AG10803 (cell line): ENCODE measurements at places on chromosomes 6 and 20.

DNA sequence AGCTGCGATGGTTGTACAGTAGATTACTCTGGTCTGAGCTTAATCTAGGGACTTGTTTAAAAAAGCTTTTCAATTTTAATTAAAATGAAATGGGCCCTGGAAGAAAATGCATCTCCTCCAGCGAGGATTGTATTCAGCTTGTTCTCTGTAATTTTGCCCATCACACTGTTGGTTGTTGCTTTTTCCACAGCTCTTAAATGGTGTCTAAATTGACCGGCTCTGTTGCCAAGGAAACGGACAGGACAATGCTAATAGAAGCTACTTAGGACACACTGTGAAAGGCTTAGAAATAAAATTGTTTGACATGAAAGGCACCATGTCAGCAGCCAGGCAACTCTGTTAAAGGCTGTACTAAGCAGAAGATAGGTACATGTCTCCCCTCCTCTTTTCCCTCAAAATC lies 116.7 kb upstream of the NRSN1 start:
- DNase-seq = no peak

DNA sequence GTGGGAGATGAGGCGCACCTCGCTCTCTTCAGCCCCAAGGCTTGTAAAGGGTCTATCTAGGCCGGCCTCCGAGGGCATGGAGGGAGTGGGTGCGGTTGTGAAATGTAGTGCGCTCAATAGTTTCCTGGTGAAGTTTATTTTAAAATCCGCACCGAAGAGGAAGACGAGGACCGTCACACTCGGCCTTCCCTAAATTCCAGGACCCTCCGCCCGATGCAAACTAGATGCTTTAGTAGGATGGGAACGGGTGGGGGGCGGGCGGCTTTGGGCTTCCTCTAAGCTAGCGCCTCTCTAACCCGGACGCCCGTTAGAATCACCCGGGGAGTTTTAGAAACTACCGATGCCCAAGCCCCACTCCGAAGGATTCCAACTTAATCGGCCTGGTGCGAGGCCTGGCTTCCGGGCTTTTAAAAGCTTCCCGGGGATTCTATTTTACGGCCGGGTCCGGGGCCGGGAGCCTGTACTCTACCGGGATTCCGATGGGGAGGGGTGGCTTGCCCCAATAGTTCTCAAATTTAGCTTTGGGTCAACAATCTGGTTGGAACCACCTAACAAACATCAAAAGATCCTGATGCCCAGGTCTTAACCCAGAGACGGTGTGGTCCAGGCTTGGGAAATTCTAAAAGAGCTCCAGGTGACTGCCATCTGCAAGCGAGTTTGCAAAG lies 548 bp upstream of the BCAS4 start:
- DNase-seq = no peak

GRCh38 chr20:17678295-17678694 lies 3.7 kb downstream of the RRBP1 start:
- no peak for DNase-seq

GRCh38 chr6:157143890-157144798 lies 179.2 kb downstream of the TMEM242 start:
- no peak for DNase-seq

- peak; percentile 93 for DNase-seq
Measured at GRCh38 chr6:16319813-16320532, 81.6 kb downstream of the GMPR start.

GRCh38 chr20:10683537-10683936 lies 9.7 kb upstream of the JAG1 start:
- DNase-seq = no peak

DNA sequence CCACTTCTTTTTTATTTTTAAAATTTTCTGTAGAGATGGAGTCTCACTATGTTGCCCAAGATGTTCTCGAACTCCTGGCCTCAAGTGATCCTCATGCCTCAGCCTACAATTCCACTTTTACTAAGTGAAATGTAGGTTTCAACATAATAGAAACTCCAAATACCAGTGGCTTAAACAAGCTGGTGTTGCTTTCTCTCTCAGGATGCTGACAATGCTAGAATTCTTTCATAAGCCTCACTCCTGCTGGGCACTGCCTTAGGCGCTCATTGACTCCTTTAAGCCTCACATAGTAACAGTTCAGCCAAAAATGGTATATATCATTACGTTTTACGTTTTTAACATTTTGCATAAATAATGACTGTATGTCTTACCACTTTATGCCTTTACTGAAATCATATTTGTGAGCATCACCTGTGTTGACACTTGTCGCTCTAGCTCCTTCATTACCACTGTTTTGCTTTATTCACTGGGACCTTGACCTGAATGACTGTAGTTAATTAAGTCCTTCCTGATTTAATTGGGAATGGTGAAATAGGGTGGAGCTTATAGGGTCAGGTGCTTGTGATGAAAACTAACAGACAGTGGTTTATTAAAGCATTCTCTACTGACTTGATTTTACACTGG lies 3.9 kb upstream of the CST9 start:
- DNase-seq = no peak

- DNase-seq = no peak
Measured at GRCh38 chr6:139536751-139537617, 162.5 kb upstream of the CITED2 start.

DNA sequence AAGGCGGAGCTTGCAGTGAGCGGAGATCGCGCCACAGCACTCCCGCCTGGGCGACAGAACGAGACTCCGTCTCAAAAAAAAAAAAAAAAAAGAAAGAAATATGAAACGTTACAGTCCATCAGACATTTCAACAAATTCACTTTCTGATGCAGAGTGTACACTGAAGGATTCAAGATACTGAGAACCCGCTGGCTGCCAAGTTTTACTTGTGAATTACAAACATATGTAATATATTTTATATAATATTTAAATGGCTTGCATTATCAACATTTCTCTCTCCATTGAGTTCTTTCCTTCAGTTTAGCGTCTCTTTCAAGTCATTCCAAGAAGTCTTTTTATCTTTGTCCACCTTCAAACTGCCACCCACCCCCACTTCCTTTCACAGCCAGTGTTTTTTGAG lies 240.9 kb upstream of the RNF217 start:
- no peak for DNase-seq

GRCh38 chr6:49454787-49455709 lies 8.0 kb downstream of the MMUT start:
- DNase-seq = no peak

DNA sequence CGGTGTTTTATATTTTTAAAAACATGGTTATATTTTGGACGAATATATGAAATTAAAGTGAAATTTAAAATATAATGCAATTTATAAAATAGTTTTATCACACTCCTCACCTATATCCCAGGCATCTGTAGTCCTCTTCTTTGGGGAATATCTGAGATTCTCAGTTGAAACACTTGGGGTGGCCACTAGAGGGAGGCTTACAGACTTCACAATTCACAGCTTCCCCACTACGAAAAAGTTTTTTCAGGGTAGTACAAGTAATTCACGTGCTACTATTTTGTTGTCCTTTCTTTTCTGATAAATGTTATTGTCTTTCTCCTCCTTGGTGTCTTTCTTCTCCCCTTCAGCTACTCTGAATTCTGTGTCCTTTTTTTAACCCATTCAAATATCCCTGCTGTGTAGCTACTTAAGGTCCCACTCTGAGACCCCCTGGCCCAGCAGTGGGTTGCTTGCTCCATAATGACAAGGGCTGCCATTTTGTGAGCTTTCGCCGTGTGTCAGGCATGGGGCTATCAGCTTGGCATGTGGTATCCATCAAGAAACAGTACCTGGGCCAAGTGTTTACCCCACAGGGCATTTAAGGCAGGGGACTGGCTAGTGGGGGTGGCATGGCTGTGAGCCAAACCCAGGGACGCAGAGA lies 43.6 kb upstream of the PHACTR3 start:
- peak; percentile 52 for DNase-seq

DNA sequence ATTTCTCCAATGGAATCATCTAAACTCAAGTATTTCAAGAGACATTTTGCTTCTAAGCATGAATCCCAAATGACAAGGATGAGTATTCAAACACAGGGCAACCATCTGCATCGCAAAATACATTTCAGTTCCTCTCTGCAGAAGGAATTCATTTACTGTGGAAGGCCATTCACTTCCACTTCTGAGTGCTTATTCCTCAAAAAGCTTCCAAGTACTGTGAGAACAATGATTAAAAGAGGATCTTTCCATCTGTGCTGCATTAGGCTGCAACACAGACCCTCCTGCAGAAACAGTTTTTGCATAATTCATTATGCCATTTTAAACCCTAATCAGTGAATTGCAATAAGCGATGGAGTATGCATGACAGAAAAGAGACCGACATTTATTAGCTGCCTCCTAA lies 52.5 kb downstream of the ARHGAP18 start:
- DNase-seq = no peak

- DNase-seq = no peak
Measured at GRCh38 chr6:110687326-110687725, 127.9 kb downstream of the CDK19 start.

GRCh38 chr6:5501837-5502236 lies 240.5 kb downstream of the FARS2 start:
- no peak for DNase-seq

DNA sequence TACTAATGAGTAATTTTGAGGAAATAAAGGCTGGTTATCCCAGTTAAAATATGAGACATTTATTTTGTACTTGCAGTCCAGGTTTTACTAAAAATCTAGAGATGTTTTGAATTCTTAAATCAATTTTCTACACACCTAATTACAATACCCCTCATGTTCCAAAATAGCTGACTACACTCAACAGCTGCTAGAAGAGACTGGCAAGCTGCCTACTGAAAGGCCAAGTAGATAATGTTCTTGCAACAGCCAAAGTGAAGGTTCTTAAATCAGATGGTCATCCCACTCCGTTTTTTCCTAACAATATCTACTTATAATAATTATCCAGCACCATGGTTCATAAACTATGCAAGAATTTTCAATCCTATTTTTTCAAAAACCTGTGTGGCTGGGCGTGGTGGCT lies 69.0 kb downstream of the DTNBP1 start:
- peak; percentile 37 for DNase-seq

DNA sequence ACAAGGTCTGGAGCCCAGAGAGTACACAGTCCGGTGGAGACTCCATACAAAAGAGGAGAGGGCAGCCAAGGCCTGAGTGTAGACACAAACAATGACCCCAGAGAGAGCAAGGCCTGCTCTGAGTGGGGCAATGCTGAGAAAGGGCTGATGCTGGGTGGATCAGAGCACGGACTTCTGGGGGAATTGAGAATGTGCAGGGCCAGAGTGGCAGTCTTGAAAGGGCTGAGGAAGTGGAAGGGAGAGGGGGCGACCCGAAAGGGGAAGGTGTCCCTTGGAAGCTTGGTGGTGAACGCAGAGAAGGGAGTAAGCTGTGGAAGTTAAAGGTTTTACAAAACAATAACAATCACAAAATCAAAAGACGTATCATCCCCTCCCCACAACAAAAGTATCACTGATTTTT lies 12.0 kb upstream of the GRM4 start:
- no peak for DNase-seq

DNA sequence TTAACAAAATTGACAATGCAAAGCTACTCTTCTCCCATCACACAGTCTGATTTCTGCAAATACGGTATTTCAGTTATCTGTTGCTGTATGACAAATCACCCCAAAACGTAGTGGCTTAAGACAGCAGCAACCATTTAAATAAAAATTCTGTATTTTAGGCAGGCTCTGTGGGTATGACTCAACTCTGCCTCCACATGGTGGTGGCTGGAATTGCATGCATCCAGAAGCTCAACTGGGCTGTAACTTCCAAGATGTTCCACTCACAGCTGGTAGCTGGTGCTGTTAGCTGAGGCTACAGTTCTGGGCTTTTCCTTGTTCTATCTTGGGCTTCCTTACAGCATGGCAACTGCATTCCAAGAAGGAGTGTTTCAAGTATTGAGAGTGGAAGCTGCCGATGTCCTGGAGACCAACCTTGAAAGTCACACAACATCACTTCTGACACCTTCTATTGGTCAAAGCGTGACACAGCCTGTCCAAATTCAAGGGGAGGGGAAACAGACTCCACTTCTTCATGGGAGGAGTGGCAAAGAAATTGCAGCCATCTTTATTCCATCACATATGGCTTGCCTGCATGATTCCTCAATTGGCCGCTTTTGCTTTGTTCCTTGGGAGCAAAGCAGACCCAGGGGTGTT lies 39.7 kb upstream of the TULP1 start:
- peak; percentile 11 for DNase-seq

DNA sequence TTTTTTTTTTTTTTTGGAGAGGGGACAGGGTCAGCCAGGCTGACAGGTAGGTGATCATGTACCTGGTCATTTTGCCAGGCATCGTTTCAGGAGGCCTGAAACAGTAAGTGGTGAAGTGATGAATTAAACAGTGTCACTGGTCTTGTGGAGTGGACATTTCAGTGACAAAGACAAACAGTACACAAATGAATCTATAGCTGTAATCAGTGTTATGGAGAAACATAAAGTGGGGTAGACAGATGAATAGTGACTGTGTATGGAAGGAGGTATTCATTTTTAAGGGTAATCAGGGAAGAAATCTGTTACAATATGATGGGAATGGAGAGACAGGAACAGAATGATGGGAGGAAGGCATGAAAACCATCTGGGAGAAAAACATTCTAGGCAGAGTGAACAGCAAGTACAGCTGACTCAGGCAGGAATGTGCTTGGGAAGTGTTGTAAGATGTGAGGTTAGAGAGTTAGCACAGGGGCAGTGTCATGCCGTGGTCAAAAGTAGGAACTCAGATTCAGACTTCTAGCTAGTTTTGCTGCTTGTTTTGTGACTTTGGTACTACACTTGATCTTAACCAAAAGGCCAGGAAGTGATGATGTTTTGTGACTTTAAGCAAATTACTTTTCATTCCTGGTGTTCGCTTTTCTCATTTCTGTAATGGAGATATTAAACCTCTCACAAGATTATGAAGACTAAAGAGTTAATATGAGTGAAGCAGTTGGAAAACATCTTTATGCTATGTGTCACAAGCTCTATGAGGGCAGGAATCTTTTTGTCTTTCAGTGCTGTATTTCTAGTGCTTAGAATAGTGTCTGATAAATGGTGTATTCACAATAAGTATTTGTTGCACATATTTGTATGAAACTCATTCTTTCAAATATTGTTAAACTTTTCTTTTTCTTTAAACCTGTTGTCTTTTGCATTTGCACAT lies 43.4 kb downstream of the QKI start:
- peak; percentile 94 for DNase-seq

GRCh38 chr6:6645261-6645917 lies 56.9 kb downstream of the LY86 start:
- no peak for DNase-seq

GRCh38 chr6:49555951-49556350 lies 5.5 kb downstream of the C6orf141 start:
- no peak for DNase-seq

GRCh38 chr6:32967151-32968091 lies 973 bp upstream of the BRD2 start:
- peak; percentile 44 for DNase-seq

GRCh38 chr6:137877113-137877512 lies 10.1 kb downstream of the TNFAIP3 start:
- no peak for DNase-seq

- peak; percentile 40 for DNase-seq
Measured at GRCh38 chr6:137692806-137693205, 174.3 kb upstream of the TNFAIP3 start.

GRCh38 chr6:73258721-73259120 lies 4.3 kb downstream of the KHDC1 start:
- DNase-seq = no peak

DNA sequence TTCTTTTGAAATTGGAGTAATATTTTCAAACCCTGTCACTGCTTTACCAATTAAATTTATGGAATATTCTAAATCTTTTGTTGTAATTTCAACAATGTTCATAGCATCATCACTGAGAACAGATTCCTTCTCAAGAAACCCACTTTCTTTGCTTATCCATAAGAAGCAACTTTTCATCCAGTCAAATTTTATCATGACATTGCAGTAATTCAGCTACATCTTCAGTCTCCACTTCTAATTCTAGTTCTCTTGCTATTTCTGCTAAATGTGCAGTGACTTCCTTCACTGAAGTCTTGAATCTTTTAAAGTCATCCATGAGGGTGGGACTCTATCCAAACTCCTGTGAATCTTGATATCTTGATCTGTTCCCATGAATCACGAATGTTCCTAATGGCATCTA lies 132.4 kb downstream of the INSM1 start:
- no peak for DNase-seq
